Fibroblast of skin of right biceps (primary cell): ENCODE measurements at places on chromosomes 12 and 14.

DNA sequence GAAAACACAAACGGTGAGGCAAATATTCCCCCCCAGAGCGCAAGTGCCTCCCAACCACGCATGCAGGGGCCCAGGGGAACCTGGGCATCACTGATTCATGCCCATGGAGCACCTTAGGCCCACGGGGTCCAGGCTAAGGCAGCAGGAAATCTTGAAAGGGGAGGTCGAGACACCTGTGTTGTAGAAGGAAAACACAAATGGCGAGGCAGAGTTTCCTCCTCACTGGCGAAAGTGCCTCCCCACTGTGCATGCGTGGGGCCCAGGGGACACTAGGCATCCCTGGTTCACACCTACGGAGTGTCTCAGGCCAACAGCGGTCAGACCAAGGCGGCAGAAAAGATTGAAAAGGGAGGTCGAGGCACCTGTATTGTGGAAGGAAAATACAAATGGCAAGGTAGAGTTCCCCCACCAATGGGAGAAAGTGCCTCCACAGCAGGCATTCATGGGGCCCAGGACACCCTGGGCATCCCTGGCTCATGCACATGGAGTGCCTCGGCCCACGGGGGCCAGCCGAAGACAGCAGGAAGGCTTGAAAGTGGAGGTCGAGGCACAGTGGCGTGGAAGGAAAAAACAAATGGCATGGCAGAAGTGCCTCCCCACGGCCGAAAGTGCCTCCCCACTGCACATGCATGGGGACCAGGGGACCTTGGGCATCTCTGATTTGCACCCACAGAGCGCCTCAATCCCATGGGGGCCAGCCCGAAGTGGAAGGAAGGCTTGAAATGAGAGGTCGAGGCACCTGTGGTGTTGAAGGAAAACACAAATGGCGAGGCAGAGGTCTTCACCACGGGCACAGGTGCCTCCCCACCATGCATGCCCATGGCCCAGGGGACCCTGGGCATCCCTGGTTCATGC, 368.8 kb downstream of the ALG10 start:
- DNase-seq, result no peak

DNA sequence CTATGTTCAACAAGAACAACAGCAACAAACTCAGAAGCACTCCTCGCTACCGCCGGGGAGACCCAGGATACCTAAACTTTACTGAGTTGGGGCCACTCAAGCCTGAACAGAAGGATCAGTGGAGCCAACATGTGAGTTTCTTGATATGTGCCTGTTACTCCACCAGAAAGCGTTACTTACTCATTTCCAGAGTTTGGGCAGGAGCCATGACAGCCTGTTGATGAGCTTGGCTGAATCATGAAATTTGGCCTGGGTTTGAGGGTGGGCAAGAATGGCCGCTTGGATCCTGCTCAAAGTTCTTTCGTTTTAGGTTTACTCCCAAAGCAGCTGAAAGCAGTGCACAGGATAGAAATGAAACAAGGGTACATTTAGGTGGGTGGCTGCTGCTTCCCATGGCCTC, 12.0 kb upstream of the GALNT6 start:
- DNase-seq, result no peak

GRCh38 chr12:124501112-124501561, 66.3 kb downstream of the NCOR2 start:
- no peak for DNase-seq

DNA sequence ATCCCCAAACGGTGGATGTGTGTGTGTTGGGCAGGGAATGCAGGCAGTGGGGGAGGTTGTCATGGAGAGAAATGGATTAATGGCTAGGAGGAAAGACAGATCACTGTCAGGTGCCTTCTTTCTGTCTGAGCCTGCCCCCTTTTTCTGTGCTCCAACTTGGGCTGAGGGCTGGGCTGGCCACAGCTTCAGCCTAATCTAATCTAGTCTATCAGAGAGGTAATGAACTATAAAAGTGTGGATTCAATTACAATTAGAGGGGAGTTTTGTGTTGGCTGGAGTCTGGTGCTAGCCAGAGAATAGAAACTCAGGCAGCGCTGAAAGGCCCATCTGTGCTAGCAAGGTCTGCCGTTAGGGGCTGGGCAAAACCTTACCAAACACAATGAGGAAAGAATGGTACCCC, 41.2 kb downstream of the NEUROD4 start:
- DNase-seq, result no peak

GRCh38 chr12:94762259-94762942, 112.0 kb upstream of the TMCC3 start:
- no peak for DNase-seq

GRCh38 chr12:120886199-120887018, 17.7 kb downstream of the SPPL3 start:
- DNase-seq, result no peak

- DNase-seq, result no peak
These were observed 188.4 kb downstream of the MED13L start for GRCh38 chr12:116089080-116089479.

GRCh38 chr12:120060717-120061116, 55.8 kb downstream of the RAB35 start:
- no peak for DNase-seq

GRCh38 chr12:109932878-109933503, 32.9 kb downstream of the TCHP start:
- DNase-seq, result no peak
